NCI-H146 (cell line): ENCODE measurements at places on chromosomes 5 and 9.

GRCh38 chr9:132903574-132904492 is 25.1 kb downstream of the SPACA9 start:
- DNase-seq, result no peak

GRCh38 chr5:148012801-148013200 is 51.0 kb upstream of the SPINK5 start:
- DNase-seq, result no peak

DNA sequence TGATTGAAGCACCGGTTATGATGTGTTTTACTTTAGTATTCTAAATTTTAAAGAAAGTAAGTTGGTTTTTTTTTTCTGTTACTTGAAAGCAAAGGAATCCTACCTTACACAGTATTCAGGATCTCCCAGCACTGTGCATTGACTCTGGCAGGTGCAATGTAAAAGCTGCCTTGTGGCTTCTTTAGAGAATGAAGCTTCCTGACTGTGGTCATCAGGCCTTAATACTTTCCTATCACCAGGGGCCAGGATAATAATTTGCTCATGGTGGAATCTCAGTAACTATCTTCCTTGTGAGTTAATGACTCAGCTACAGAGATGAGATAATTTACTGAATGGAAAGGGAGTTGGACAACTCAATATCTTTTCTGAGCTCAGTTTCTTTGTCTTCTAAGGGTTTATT is 435.5 kb upstream of the ZNF608 start:
- no peak for DNase-seq

- no peak for DNase-seq
Measured at GRCh38 chr5:104045987-104046386, 483.4 kb upstream of the NUDT12 start.

DNA sequence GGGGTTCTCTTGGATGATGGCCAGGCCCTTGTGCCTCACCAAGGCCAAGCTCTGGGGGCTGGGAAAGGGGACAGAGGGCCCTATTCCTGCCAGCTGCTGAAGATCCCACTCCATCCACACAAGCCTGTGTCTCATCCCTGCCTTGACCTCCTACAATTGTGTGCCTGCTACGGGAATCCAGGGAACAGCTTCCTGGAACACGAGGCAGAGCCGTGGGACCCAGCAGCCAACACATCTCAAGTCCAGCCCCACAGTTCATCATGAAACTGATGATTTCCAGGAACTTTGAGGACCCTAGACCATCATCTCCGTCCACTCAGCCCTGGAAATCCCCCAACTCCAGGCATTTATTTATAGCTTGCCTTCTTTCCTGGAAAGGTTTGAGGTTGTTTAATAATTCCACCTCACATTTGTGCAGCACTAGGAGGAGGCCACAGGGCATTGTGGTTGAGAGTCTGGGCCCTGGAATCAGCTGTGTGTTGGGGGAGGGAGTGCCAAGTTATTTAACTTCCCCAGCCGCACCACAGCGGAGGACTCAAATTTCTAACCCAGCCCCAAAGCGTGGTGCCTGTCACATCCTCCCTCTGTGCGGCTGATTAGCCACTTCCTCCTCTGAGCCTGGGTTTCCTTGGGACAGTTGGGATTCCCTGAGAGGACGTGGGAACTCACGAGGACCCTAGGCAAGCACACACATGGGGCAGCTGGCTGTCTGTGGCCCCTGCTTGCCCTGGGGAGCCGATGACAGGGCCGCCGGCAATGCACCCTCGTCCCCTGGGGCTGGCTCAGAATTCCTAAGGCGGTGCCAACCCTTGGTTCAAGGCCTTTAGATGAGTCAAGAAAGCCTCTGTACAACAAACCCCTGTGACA is 58.2 kb upstream of the GGTA1 start:
- DNase-seq, result no peak

DNA sequence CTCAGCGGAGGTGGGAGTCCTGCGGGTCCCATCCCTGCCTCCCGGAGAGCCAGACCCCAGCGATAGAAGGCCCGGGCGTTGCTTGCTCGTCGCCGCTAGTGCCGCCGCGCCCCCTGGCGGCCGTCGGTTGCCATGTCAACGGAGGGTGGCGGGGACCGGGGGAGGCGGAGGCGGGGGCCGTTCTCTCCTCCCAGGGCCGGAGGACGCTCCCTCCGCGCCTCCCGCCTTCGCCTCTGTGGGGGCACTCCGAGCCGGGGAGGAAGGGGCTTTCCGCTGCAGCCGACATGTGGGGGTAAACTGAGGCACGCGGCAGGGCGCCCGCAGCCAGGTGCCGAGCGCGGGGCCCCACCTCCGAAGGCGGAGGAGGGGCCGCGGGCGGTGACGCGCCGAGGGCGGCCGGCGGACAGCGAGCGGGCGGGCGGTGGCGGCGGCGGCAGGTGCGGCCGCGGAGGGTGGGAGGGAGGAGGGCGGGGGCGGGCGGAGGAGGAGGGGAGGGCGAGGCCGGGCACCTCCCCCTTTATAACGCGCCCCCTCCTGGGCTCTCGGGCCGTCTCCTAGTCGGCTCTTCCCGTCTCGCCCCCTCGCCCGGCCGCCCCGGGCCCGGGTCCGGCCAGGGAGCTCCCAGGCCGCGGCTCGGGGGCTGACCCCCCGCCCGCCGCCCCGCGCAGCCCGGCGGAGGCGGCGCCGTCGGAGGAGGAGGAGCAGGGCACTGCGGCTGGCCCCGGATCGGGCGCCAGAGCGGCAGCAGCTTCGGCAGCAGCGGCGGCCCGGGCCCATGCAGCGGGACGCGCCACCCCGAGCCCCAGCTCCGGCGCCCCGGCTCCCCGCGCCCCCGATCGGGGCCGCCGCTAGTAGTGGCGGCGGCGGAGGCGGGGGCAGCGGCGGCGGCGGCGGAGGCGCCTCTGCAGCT is 556 bp upstream of the CDK9 start:
- DNase-seq, result peak; percentile 75

DNA sequence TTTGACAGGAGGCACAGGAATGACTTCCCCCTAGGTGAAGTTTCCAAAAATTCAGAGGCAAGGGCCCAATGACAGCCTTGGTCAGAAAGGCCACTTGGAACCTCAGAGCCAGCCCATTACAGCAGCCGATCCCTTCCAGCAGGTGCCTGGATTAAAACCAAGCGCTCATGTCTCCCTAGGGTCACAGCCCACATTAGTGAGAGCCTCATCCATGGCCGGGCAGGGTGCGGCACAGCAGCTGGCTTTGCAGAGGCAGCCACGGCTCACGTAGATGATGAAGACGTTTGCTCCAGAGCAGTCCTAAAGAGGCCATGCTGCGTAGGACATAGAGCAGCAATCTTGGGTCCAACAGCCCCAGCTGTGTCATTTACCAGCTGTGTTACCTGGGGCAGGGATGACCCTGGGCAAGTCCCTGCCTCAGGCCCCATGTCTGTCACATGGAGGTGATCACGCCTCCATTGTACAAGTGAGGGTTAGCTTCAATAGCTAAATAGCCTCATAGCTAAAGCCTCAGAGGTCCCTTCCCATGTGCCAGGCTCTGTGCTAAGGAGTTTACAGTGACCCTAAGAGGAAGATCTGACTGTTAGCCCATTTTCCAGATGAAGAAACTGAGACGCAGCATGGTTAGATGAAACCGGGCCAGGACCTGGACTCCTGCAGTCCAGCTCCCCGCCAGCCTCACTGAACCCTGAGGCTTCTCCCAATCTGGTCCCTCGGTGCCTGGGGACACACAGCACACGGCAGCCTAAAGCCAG is 39.2 kb downstream of the NEK6 start:
- no peak for DNase-seq

DNA sequence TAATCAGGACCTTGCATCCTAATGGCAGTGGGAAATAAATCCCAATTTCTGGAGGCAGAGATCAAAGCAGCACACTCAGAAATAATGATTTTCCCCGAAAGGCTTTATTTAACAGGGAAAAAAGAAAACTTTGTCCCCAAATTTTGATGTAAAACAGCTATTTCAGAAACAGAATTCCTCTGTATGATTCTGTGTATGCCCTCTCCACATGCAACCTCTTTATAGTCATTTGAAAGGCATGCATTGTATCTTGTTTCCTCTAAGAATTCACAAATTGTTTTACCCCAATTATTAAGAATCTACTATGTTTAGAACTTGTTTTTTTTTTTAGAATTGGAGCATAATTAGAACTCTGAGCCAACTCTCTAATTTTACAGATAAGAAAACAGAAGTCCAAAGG is 2.7 kb upstream of the PTAR1 start:
- no peak for DNase-seq

DNA sequence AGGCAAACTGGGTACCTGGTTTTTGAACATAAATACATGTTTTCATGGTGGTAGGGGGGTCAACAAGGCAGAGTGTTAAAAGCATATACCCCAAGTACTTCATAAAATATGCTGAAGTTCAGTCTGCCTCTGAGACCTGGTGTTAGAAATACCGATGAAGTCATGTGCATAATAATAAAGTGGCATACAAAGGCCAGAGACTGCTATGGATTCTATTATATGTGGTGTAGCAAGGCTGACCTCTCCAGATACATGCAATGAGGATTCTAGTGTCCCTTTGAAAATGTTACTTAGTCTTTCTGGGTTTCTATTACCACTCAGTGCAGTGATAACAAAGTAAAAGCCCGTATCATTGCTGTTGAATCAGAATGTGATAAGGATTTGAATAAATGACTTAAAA is 487.5 kb upstream of the ZNF608 start:
- DNase-seq, result no peak

- no peak for DNase-seq
Measured at GRCh38 chr9:24961762-24962161, 416.1 kb upstream of the IZUMO3 start.

DNA sequence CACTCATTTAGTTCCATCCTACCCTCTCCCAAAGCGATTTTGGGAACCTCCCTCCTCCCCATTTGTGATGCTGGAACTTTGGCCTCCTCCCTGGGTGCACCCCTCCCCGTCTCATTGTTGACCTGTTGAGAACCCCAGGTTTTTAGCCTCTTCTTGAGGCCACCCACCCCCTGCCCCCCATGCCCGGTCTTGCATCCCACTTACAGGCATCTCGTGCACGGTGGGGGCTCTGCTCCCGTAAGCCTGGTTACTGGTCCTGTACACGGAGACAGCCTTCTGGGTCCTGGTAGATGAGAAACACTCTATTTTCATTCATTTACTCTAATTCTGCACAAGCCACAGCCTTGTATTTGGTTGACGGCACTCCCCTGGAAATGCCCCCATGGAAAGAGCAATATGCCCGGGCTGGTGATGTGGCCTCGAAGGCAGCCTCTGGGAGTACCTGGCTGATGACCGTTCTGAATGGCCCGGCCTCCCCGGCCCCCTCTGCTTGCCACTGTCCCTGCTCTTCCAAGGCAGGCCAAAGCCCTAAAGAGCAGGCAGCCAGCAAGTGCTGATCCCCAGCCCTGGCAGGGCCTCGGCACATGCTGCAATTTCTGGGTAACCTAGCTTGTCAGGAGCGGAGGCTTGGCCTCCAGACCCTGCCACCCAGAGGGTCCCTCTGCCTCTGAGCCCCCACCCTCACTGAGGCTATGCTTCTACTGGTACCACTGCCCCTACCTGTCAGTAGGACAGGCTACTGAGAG is 1.9 kb upstream of the MRPS2 start:
- no peak for DNase-seq

DNA sequence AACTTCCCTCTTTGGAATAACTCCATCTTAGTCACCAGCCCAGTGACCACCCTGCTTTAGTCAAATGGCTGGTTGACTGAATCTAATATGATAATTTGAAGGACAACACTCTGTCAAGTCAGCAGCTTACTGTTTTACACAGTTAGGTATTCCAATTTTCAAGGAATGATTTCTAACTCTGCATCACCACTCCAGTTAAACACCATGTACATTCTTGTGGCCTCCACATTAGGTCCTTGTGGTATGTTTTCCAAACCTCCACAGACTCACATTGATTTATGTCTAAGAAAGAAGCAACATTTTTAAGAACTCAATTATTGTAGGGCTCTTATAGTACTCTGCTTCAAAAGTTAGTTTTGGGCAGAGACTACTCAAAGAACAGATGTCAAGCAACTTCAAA is 110.7 kb downstream of the TLE1 start:
- no peak for DNase-seq

DNA sequence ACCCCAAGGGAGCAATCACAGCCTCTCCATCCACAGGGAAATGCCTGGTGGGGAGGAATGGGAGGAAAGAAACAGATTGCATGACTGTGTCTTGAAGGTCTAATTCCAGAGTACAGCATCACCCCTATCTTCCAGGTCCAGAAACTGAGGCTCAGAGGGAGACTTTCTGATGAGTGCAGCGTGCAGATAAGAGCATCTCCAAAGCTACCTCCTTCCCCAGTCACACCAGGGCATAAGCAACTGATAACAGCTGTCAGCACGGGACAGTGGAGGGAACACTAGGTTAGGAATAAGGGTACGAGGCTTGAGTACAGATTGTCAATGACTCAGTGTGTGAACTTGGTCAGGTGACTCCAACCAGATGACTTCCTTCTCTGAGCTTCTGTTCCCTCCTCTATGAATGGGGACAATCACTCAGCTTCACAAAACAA is 126.9 kb downstream of the KCNIP1 start:
- DNase-seq, result no peak

GRCh38 chr5:170173647-170174046 is 59.1 kb upstream of the C5orf58 start:
- no peak for DNase-seq

- DNase-seq, result no peak
Measured at GRCh38 chr9:75826314-75826713, 64.2 kb upstream of the PCSK5 start.

- no peak for DNase-seq
Measured at GRCh38 chr9:126517833-126518356, 95.8 kb upstream of the LMX1B start.

GRCh38 chr5:174897281-174897950 is 173.0 kb downstream of the MSX2 start:
- no peak for DNase-seq

DNA sequence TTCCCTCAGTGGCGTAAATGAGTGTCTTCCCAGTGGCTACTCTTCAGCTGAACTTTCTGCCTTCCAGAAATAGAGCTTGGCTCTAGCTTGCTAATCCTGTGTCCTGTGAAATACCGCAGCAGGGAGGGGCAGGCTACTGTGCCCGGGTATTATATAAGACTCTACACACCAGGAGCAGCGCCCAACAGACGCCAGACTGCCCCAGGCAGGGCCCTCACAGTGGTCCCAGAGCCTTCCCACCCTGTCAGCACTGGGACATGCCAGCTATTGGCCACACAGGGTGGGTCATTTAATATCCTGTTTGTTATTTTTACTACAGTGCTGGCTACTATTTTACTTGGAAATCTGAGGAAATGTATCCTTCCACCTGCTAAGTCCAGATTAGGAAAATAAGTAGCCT is 121.0 kb downstream of the FEM1C start:
- no peak for DNase-seq

DNA sequence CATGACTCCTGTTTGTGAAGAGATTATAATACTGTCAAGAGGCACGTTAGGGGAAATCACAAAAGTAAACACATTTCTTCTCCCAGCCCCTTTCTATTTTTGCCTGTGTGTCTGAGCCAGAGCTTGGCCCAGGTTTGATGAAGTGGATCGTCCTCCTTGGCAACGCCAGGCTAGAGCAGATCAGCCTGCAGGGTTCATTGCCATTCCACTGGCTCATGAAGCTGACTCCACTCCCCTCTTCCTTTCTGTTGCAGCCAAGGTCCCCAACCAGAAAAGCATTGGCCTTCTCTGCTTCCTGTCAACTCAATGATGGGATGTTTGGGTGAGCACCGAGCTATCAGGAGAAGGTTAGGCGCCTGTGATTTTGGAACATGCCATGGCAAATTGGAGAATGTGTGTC is 3.3 kb downstream of the ADRB2 start:
- no peak for DNase-seq

GRCh38 chr5:146643776-146644175 is 127.8 kb upstream of the GPR151 start:
- DNase-seq, result no peak
